ENCODE measurements at places on chromosomes 4 and X.

GRCh38 chr4:137934911-137935310 is 307.2 kb downstream of the SLC7A11 start:
- DNase-seq: no peak

DNA sequence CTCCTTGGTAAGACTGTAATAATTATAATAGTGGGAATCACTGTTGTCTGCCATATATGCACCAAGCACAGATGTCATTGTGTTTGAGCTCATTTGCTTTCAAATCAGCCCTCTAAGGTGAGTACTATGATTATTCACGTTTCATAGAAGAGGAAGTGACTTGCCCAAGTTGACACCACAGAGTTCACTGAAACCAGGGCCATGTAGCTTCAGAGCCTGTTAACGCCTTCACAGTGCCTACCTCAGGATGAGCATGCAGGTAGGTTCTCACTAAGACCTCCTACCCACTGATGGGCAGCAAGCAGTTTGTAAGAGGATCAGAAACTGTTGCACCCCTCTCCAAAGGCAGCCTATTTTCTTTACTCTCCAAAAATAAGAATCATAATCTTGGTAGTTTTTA is 27.4 kb downstream of the TMPRSS11A start:
- no peak for DNase-seq

GRCh38 chr4:1246901-1247863 is 1.7 kb downstream of the CTBP1 start:
- DNase-seq: no peak

DNA sequence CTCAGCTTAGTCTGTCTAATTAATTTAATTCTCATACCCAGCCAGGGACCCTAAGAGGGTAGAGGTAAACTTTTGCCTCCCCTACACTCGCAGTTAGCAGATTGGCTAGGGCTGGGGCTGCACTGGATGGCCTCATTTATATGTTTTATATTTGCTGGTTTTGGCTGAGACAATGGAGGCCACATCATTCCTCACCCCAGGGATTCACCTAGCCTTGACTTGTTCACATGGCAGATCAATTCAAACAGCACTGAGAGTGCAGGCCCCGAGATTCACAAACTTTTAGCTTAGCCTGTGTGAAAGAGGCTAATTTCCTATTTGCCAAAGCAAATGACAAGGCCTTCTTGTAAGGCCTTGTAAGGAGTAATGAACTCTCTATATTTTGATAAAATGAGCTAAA is 844.4 kb downstream of the ARAP2 start:
- no peak for DNase-seq

DNA sequence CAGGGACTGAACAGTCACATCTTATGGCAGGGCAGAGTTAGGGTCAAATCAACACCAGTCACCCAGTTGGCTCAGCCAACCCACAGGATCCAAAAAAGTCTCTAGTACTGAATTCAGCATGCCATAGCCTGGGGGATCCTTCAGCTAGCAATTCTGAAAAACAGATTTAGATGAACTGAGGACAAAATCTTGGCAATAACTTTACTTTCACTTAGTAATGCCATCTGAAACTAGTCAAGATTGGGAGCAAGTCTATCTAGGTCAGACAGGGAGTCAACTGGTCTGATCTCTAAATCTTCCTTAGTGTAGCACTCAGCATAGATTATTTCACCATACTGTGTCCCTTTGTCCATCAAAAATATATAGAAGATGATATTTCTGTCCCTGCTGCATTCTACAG is 76.0 kb downstream of the HHIP start:
- DNase-seq: no peak

GRCh38 chrX:148354916-148355315 is 145.5 kb upstream of the AFF2 start:
- DNase-seq: no peak

DNA sequence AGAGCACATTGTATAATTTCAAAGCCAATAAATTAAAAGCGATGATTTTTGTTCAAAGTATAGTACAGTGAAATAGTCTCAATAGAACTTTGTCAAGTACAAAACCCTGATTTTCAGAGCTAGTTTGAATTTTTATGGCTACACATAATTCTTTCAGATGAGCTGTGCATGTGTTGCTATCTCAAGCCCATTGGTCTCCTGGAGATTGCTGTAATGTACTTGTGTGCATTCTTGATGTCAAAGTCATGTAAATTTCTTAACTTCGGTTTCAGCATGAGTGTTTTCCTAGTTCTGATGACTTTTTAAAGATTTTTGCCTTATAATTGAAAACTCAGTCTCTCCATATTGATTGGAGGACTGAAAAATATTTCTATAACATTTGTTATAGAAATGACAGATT is 200.8 kb downstream of the CEP135 start:
- DNase-seq: no peak

Measured in activated T-helper 9 cell treated with anti-CD3 and anti-CD28 coated beads, Interleukin-2, amount 50 U/mL, for 16 hours (primary cell).